Activated CD4-positive, alpha-beta memory T cell treated with anti-CD3 and anti-CD28 coated beads for 36 hours (primary cell): ENCODE measurements at places on chromosomes 2 and 18. TPM values are rescaled to one million over a fixed set of nuclear protein-coding genes. Genes with fewer than 3 reads are reported as not detected.
A peak's percentile ranks its signal among the peaks of the same experiment; 100 is the strongest.

Gene ANKRD53
- not detected for total RNA-seq

Gene UCN
- 1.8 TPM for total RNA-seq

Gene TEKT4
- total RNA-seq: not detected

Gene FAM161A
- total RNA-seq: 7.0 TPM

Gene PSTPIP2
- total RNA-seq: 13.5 TPM

Gene EFEMP1
- not detected for total RNA-seq

Gene PDK1
- 31.6 TPM for total RNA-seq

Gene TTC39C
- total RNA-seq: 48.9 TPM

Gene SCRN3
- 12.4 TPM for total RNA-seq

Gene SERPINE2
- total RNA-seq: 16.5 TPM

GRCh38 chr2:15166878-15167277 is 394.3 kb downstream of the NBAS start:
- no peak overlapping the region for H3K4me3 ChIP-seq
- peaks cover 32% of the 10 kb centered on the region for H3K36me3 ChIP-seq
- H3K4me1 ChIP-seq: no peaks in the 10 kb centered on the region
- no peaks in the 10 kb centered on the region for H3K27me3 ChIP-seq
- no peak for DNase-seq

- peak overlapping the region; percentile 98 for H3K4me3 ChIP-seq
- no peaks in the 10 kb centered on the region for H3K27me3 ChIP-seq
- no peak overlapping the region for H3K27ac ChIP-seq
- DNase-seq: no peak
- H3K36me3 ChIP-seq: peaks cover 35% of the 10 kb centered on the region
Observed at GRCh38 chr2:3574155-3574554, 905 bp upstream of the RPS7 start.

DNA sequence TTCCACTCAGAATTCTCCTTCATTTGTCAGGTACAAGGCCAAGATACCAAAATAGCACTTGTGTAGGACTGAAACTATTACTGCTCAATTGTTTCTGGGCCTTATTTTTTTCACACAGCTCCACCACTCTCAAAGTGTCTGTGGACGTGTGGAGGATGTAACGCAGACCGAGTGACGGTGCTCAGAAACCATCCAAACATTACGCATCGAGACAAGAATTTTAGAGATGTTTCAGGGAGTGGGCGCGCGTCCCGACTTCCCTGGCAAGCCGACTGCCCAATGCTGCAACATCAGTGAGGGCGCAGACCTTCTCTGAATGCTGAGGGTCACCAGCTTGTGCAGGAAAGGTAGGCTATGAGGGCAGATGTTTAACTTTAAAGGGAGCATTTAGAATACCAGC is 108.4 kb downstream of the GATA6 start:
- no peak for DNase-seq
- H3K27ac ChIP-seq: no peak overlapping the region
- no peak overlapping the region for H3K4me3 ChIP-seq
- peaks cover 2% of the 10 kb centered on the region for H3K4me1 ChIP-seq

- H3K27me3 ChIP-seq: peaks cover 3% of the 10 kb centered on the region
- no peak for DNase-seq
- H3K27ac ChIP-seq: no peak overlapping the region
Observed at GRCh38 chr2:234555616-234556249, 58.9 kb upstream of the ARL4C start.

DNA sequence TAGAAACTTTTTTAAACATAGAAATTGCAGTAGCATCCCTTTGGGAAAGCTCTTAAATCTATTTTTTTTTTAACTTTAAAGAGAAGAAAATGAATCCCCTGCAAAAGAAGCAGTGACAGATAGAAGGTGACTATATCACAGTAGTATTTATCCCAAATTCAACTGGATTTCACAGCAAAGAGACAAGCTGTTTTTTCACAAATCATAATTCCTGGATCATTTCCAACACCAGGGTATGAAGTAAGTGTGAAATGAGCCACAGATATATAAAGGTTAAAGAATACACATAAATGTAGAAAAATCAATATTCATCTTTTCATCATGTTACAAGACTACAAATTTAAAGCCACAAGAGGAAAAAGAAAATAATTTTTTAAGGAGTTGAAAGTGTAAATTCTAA is 1404.9 kb upstream of the NXPH2 start:
- H3K27ac ChIP-seq: no peak overlapping the region
- no peaks in the 10 kb centered on the region for H3K4me1 ChIP-seq
- no peaks in the 10 kb centered on the region for H3K27me3 ChIP-seq
- no peaks in the 10 kb centered on the region for H3K36me3 ChIP-seq
- no peak overlapping the region for H3K4me3 ChIP-seq

DNA sequence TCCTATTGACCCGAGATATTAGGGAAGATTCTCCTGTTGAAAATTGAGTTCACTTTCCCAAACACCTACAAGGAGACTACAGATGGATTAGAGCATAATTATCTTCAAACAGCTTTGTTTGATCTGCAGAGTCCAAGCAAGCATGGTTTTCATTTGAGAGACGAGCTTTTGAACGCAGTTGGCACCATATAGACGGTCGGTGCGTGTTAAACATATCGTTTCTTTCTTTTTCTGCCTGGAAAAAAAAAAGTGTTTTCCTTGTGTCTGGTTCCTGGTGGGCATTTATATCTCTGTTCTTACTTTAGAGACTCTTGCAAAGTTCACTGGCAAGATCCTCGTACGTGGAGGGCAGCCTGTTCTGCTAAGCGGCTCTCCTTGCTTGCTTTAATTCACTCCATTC is 248.9 kb downstream of the TMEM182 start:
- H3K36me3 ChIP-seq: no peaks in the 10 kb centered on the region
- no peaks in the 10 kb centered on the region for H3K27me3 ChIP-seq
- H3K4me1 ChIP-seq: no peaks in the 10 kb centered on the region
- no peak for DNase-seq

DNA sequence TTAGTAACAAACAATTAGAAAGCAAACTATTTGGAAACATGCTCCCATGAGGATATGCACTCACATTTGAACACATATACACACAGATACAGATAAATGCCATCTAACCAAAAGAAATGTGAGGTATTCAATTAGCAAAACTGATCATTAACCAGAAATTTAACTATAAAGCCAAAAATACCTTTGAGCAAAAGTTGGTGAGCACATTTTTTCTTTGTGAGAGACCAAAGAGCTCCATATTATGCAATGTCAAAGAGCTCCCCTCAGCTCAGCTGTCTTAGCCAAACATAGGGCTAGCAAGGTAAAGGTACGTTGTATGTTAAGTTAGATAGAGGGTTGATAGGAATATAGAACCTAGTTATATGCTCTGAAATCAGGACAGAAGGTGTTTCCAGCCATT is 43.8 kb downstream of the CYBRD1 start:
- DNase-seq: no peak
- peaks cover 2% of the 10 kb centered on the region for H3K27me3 ChIP-seq
- H3K27ac ChIP-seq: no peak overlapping the region
- H3K36me3 ChIP-seq: no peaks in the 10 kb centered on the region
- no peak overlapping the region for H3K4me3 ChIP-seq

DNA sequence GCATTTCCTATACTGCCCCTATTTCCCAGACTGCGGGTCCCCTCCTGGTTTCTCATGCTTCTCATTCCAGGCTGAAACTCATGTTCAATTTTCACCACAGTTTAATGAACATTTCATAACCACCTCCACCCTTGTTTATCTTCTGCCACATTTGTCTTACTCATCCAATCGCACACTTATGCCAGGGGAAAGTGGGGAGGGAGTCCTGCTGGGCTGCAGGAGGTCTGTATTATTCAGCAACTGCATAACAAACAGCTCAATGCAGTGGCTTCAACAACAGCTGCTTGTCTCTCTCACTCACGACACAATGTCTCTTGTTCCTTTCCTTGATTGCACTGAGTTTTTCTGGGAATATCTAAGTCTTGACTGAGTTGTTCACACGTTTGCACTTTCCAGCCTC is 106.0 kb downstream of the ZNF519 start:
- no peak overlapping the region for H3K27ac ChIP-seq
- no peaks in the 10 kb centered on the region for H3K36me3 ChIP-seq
- peaks cover 5% of the 10 kb centered on the region for H3K27me3 ChIP-seq
- H3K4me3 ChIP-seq: no peak overlapping the region
- H3K4me1 ChIP-seq: no peaks in the 10 kb centered on the region

- no peaks in the 10 kb centered on the region for H3K4me1 ChIP-seq
- no peak overlapping the region for H3K4me3 ChIP-seq
- no peak overlapping the region for H3K27ac ChIP-seq
- H3K36me3 ChIP-seq: no peaks in the 10 kb centered on the region
Observed at GRCh38 chr2:128452536-128453530, 134.2 kb upstream of the HS6ST1 start.

GRCh38 chr2:100012561-100012960 is 129.8 kb downstream of the AFF3 start:
- DNase-seq: no peak
- H3K27me3 ChIP-seq: no peaks in the 10 kb centered on the region
- H3K36me3 ChIP-seq: no peaks in the 10 kb centered on the region
- H3K4me3 ChIP-seq: no peak overlapping the region

GRCh38 chr2:204571041-204571440 is 25.8 kb downstream of the PARD3B start:
- DNase-seq: no peak
- no peaks in the 10 kb centered on the region for H3K4me1 ChIP-seq
- no peak overlapping the region for H3K27ac ChIP-seq
- H3K4me3 ChIP-seq: no peak overlapping the region
- no peaks in the 10 kb centered on the region for H3K36me3 ChIP-seq

GRCh38 chr2:156156580-156156979 is 175.9 kb downstream of the NR4A2 start:
- peaks cover 7% of the 10 kb centered on the region for H3K27me3 ChIP-seq
- H3K4me1 ChIP-seq: no peaks in the 10 kb centered on the region
- no peaks in the 10 kb centered on the region for H3K36me3 ChIP-seq
- DNase-seq: no peak

DNA sequence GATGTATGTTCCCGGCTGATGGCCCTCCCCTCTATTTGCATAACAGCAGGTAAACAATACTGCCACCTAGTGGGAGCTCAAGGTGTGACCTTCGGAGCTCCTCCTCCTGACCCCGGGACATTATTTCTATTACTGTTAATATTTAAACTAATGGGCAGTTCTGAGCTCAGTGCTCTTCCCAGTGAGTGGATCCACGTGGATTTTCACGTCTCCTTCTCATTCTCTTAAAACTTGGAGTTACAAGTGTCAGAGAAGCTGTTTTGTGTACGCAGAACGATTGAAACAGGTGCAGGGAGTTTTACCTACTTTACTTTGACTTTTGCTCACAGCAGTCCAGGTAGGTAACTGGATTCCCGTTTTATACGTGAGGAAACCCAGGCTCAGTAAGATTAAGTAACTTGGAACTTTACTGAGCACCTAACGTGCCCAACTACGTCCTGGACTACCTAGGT is 127.3 kb downstream of the PRKCE start:
- DNase-seq: peak; percentile 68
- no peaks in the 10 kb centered on the region for H3K27me3 ChIP-seq
- H3K36me3 ChIP-seq: no peaks in the 10 kb centered on the region
- H3K4me1 ChIP-seq: peaks cover 5% of the 10 kb centered on the region
- no peak overlapping the region for H3K4me3 ChIP-seq

- H3K27me3 ChIP-seq: no peaks in the 10 kb centered on the region
- no peak overlapping the region for H3K4me3 ChIP-seq
- H3K27ac ChIP-seq: no peak overlapping the region
Observed at GRCh38 chr2:171394164-171394740, 39.5 kb downstream of the METTL8 start.

- no peaks in the 10 kb centered on the region for H3K36me3 ChIP-seq
- H3K27me3 ChIP-seq: peaks cover 4% of the 10 kb centered on the region
- H3K27ac ChIP-seq: no peak overlapping the region
- H3K4me3 ChIP-seq: no peak overlapping the region
- peaks cover 3% of the 10 kb centered on the region for H3K4me1 ChIP-seq
- DNase-seq: no peak
Observed at GRCh38 chr2:168998609-168999211, 32.4 kb downstream of the ABCB11 start.

DNA sequence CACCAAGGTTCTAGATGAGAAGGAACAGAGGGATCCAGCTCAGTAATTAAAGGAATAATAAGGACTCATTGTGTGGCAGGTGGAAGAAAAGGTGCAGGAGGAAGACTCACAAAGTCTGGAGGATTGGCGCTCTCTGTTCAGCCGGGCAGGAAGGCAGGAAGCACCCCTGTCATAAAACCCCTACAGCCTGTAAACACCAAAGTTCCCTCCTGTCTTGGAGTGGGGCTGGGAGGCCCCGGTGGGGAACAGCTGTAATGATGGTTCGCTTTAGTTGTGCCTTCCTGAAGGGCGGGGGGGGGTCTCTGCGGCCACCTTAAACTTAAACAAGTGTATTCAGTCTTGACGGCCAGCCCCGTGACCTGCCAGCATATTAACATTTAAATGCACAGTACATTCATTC is 84.3 kb downstream of the GBX2 start:
- peaks cover under 1% of the 10 kb centered on the region for H3K27me3 ChIP-seq
- no peaks in the 10 kb centered on the region for H3K36me3 ChIP-seq
- no peaks in the 10 kb centered on the region for H3K4me1 ChIP-seq
- H3K4me3 ChIP-seq: no peak overlapping the region
- DNase-seq: no peak
- H3K27ac ChIP-seq: no peak overlapping the region

- H3K27ac ChIP-seq: no peak overlapping the region
- DNase-seq: no peak
- peaks cover 44% of the 10 kb centered on the region for H3K36me3 ChIP-seq
- no peaks in the 10 kb centered on the region for H3K27me3 ChIP-seq
- H3K4me1 ChIP-seq: no peaks in the 10 kb centered on the region
Observed at GRCh38 chr2:200850512-200851256, 13.8 kb downstream of the CLK1 start.

DNA sequence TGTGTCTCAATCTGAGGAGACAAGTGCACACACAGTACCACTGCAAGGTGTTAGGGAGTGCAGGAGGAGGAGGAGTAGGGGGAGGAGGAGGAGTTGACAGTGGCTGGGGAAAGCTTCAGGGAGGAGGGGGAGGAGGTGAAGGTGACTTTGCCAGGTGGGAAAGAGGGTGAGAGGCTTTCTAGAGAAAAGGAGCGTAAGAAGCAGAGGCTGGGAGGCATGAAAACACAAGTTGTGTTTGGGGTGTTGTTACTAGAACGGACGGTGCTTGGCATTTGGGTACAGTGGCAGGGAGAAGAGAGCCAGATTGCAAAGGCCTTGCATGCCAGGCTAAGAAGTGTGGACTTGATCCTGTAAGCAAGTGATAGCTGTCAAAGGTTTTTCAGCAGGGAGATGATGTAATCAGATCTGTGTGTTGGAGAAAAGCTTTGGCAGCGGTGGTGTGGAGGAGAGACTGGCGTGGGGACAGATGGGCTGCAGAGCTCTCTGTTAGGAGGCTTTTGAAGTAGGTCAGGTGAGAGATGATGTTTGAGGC is 16.2 kb downstream of the TANC1 start:
- H3K4me1 ChIP-seq: no peaks in the 10 kb centered on the region
- no peaks in the 10 kb centered on the region for H3K36me3 ChIP-seq
- H3K27ac ChIP-seq: no peak overlapping the region
- H3K4me3 ChIP-seq: no peak overlapping the region
- peaks cover 15% of the 10 kb centered on the region for H3K27me3 ChIP-seq
- no peak for DNase-seq

GRCh38 chr2:8202132-8202531 is 479.7 kb upstream of the ID2 start:
- no peaks in the 10 kb centered on the region for H3K27me3 ChIP-seq
- peak overlapping the region; percentile 35 for H3K27ac ChIP-seq
- no peak overlapping the region for H3K4me3 ChIP-seq
- H3K36me3 ChIP-seq: peaks cover 5% of the 10 kb centered on the region
- peaks cover 6% of the 10 kb centered on the region for H3K4me1 ChIP-seq
- no peak for DNase-seq
